ENCODE measurements at places on chromosomes 6 and 20. TPM values are rescaled to one million over a fixed set of nuclear protein-coding genes. Genes with fewer than 3 reads are reported as not detected.
A peak's percentile ranks its signal among the peaks of the same experiment; 100 is the strongest.

DNA sequence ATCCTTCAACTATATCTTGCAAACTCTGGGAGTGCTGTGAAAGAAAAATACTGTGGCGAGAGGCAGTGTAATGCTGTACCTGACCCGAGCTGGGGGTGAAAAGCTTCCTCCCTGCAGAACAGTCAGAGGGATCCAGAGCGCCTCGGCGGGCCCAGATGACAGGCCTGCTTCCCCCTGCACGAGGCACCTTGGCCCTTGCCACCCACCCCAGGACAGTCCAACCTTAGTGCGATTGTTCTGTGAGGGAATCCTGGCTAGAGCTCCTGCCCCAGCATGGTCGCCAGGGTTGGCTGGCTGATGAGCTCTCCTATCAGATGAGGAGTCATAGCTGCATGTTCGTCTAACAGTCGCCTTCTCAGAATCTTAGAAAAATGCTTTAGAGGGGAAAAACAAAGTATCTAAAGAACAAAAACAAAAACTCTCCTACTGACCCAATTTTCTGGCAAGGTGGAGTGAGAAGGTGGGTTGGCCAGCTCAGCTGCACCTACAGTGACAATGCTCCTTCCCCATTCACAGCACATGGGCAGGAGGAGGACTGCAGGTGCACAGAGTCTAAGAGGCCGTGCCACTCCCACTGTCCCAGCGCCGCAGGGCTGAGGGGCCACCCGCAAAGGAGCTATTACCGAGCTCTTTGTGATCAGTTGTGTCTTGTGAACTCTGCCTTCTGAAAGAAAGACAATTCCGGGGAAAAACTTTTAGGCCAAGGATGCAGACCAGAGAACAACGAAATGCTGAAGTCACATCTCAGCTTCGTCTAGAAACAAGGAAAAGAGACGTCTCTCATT lies 28.6 kb upstream of the GPR6 start:
- no peak for DNase-seq

- DNase-seq: no peak
Observed at GRCh38 chr20:24453869-24454268, 15.6 kb upstream of the SYNDIG1 start.

DNA sequence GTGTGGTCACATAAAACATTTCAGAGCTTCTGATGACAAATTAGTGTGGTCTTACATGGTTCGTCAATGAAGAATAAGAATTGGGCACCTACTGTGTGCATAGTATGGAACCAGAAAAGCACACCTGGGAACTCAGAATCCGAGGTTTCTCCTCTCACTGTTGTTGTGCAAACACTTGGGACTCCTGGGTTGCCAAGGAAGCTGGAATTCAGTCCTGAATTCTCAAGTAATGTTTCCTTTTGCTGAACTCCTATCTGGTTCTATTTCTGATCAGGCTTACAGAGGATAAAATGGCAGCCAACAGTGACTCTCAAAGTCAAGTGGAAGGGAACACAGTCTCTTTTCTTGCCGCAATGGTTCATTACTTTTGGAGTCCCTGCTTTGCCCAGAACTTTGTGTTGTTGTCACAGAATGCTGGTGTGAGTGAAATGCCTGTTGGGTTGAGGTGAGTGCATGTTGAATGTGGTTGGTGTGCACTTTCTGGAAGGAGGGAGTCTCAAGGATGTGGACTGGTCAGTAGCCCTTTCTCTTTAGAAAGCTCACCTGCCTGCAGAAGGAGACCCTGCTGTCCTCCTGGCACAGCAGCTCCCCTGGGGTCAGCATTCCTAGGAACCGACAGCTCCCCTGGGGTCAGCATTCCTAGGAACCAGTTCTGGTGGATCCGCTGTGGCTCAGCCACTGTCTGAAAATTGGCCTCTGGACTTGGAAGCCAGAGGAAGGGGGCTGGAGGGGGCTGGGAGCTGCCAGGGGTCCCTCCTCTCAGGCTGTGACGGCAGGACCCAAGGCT lies 1.4 kb downstream of the UNC93A start:
- no peak for DNase-seq

GRCh38 chr6:26553264-26553634 lies 15.1 kb downstream of the HMGN4 start:
- DNase-seq: peak; percentile 89

RUNX2 gene
- 4.7 TPM for total RNA-seq

LIME1 gene
- total RNA-seq: 6.2 TPM

Data from sigmoid colon (tissue), 7 donors.